ENCODE measurements at places on chromosomes 3 and 15. TPM values are rescaled to one million over a fixed set of nuclear protein-coding genes. Genes with fewer than 3 reads are reported as not detected.

Gene CACNA1D
- 17.1 TPM for total RNA-seq

Gene FILIP1L
- total RNA-seq: 1.2 TPM

Gene ITIH1
- 0.08 TPM for total RNA-seq

Gene DIS3L
- total RNA-seq: 14.5 TPM

Gene PGBD4
- 1.7 TPM for total RNA-seq

Gene APH1B
- 1.7 TPM for total RNA-seq

Gene DUT
- total RNA-seq: 57.1 TPM

Gene ARID3B
- total RNA-seq: 5.1 TPM

Gene TPRG1
- total RNA-seq: 0.21 TPM
